Inflammatory macrophage treated with lipopolysaccharide for 4 hours (primary cell): ENCODE measurements at places on chromosomes 4 and X.

GRCh38 chr4:119678761-119679160 is 50.2 kb upstream of the PDE5A start:
- no peak for DNase-seq

GRCh38 chrX:71976753-71977152 is 66.1 kb downstream of the NHSL2 start:
- no peak for DNase-seq

GRCh38 chrX:37697169-37697760 is 11.7 kb downstream of the XK start:
- DNase-seq = no peak

DNA sequence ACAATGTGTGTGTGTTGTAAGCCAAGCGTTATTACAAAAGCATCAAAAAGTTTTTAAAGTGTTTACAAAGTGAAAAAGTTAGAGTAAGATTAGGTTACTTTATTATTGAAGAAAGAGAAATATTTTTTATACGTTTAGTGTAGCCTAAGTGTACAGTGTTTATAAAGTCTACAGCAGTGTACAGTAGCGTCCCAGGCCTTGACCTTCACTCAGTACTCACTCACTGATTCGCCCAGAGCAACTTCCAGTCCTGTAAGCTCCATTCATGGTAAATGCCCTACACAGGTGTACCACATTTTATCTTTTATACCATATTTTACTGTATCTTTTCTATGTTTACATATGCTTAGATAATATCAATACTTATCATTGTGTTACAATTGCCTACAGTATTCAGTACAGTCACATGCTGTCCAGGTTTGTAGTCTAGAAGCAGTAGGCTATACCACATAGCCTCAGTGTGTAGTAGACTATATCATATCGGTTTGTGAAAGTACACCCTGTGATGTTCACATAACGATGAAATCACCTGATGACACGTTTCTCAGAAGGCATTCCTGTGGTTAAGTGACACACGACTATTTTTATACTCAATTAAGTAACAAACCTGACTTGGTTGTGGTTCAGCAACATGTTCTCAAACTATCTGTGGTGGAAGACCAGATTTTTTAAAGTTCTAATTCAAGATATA is 152.0 kb upstream of the EDNRA start:
- DNase-seq = no peak

- DNase-seq = no peak
These were observed 628.3 kb upstream of the MAGEB2 start for GRCh38 chrX:29587107-29587506.
